Activated CD8-positive, alpha-beta memory T cell treated with anti-CD3 and anti-CD28 coated beads for 1 hour (primary cell): ENCODE measurements at places on chromosomes 11 and 22.

DNA sequence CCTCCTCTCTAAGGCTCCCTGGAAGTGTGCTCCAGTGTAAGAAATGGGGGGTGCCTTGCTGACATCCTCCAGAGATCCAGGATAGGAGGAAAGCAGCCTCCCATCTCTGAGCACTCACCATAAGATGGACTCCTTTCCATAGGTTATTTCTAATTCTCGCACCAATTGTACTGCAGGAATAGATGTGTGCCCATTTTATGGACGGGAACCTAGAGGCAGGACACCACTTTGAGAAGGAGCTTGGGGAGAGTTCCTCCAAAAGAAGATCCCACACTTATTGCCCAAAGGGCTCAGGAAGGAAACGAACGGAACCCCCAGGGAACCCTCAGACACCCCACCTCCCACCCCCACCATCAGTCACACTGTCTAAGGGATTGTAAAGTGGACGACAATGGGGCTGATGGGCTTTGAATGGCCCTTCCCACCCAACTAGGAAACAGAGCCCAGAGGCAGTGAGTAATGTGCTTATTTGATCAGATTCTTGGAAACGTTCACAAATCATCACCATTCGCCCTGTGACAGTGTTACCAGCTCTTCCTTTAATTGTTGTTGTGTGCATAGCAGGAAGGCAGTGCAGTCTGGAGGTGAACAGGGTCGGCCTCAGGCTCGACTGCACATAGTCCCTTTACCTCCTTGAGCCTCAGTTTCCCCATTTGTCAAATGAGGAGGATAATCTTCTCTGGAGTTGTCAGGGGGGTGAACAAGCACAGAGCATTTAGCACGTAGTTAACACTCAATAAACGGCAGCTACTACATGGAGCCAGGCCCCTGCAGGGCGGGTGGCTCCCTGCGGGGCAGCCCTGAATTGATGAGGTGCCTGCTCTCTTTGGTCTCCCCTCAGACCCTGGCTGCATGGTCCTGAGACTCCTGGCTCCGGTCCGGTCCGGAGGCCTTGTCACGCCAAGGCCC is 8.4 kb upstream of the MN1 start:
- DNase-seq, result no peak

- DNase-seq, result no peak
Measured at GRCh38 chr11:26025676-26026075, 306.3 kb upstream of the ANO3 start.

- DNase-seq, result no peak
Measured at GRCh38 chr11:66595245-66595904, 2.4 kb downstream of the CCS start.

DNA sequence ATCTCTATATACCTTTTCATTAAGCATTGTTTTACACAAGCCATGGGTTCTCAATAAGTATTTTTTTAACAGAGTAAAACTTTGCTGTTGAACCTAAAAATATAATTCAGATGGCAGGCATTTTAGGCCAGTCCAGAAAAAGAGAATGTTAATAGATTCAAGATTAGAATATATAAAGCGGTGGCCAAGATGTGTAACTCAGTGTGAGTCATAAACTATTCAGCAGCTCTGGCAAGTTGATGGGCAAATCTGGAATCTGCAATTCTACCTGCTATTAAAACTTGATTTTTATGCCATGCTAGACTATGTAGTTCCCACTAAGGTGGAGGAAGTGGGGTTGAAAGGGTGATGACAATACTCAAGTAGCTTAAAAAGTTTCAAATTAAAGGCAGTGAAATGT is 45.4 kb downstream of the CASP12 start:
- no peak for DNase-seq
